Forelimb muscle (tissue), 1 donor: ENCODE measurements at places on chromosomes 16 and 17.

DNA sequence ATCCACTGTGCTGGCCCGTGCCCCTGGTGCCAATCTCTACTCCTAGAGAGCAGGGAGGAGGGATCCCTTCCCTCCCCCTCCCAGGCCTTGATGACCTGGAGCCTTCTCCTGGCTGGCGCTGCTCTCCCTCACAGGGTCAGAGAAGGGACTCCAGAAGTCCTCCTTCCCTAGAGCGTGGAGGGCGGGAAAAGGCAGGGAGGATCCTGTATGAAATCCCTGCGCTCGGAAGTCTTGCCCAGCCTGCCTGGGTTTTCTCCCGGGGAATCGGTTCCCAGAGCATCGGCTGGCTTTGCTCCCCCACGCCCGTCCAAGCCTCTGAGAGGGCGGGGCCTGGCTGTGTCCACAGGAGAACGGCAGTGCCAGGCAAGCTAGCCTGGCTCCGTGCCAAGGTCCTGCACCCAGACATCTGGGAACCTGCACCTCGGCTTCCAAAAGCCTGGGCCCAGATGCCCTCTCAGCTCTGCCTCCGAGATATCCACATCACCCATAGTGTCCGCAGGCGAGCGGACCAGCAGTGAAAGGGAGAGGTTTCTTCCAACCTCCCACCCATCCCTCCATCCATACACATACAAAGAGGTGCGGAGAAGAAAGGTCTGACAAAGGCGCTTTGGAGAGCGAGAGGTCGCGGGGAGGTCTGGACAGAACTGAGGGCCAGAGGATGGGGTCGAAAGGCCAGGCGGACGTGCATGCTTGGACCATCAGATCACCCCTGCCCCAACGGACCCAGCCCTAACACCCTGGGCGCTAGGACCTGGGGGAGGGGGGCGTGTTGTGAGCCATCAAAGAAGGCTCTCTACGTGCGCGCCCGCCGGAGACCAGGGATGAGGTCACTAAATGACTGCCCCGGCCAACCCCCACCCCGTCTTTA lies 1.1 kb downstream of the MPP2 start:
- peak; percentile 40 for DNase-seq

- no peak for DNase-seq
Observed at GRCh38 chr17:79757140-79757745, 20.7 kb upstream of the CBX2 start.

- DNase-seq = no peak
Observed at GRCh38 chr17:1498869-1499268, 6.4 kb upstream of the MYO1C start.

GRCh38 chr17:36608794-36609497 lies 7.6 kb downstream of the MRM1 start:
- DNase-seq = no peak

GRCh38 chr17:58516644-58517377 lies 2.4 kb upstream of the MTMR4 start:
- no peak for DNase-seq

DNA sequence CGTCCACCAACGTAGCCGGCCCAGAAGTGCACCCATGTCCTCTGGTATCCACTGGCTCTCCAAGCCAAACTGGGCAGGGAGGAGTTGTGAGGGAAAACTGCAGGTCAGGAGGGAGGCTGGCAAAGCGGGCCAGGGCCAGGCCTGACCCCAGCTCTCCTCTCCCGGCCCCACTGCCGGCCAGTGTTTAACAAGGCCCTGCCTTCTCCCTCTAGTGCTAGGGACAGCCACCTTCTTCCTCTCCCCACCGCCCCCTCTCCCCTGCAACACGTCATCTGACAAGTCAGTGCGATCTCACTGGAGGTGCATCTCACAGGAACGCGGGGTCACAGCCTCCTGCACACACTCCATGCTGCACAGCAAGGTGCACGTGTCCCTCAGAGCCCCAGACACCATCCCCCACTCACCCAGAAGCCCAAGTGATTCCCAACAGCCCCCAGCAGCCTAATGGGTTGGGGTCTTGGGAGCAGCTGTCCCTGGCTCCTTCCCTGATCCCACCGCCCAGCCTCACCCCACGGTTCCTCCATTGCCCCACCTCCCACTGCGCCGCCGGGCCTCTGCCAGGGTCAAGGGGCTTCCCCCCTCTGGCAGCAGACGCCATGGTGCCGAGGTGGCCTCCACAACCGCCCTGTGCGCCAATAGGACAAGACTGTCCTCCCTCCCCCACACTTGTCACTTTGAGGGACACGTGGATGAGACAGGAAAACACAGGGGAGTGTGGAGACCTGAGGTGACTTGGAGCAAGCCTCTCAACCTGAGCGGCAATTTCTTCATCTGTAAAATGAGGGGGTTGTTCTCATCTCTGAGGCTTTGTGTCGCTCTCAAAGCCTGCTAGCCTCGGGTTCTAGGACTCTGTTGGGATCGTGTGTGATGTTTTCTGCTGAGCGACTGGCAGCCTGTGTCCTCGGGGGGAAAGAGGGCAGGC lies 1.1 kb upstream of the ACE start:
- no peak for DNase-seq

DNA sequence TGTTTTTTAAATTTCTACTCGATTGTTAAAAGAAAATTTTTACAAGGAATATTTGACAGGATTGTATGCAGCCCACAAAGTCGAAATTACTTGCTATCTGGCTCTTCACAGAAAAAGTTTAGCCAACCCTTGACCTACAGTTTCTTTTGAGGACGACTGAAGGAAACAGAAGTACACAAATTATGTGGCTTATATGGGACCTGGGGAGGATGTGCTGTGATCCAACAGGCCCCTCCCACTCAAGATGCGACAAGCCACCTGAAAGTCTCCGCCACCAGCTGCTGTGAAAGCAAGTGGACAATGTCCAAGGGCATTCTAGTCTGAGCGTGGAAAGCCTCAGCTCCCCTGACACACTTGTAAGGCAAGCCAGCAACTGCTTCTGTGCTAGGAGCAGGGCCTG lies 42.4 kb upstream of the SLC25A19 start:
- no peak for DNase-seq

DNA sequence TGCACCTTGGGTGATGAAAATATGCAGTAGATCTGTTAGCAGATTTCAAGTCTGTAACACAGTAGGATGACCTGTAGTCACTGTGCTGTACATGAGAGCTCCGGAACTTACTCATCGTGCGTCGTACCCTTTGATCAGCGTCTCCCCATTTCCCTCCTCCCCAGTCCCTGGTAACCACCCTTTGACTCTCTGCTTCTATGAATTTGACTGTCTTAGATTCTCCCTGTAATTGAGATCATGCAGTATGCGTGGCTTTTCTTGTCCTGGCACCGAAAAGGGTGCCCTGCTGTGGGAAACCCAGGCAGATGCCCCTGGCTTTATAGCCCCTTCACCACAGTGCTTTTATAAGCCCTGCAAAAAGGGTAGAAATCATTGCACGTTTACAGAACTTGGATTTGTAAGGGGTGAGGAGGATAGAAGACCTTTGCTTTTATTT lies 20.5 kb downstream of the CLEC16A start:
- DNase-seq = no peak

- DNase-seq = no peak
Observed at GRCh38 chr17:67377488-67378453, 690 bp downstream of the PITPNC1 start.

GRCh38 chr17:2016494-2016893 lies 8.6 kb downstream of the RTN4RL1 start:
- DNase-seq = no peak

- DNase-seq = no peak
Observed at GRCh38 chr17:41773190-41773588, 13.3 kb downstream of the JUP start.

GRCh38 chr17:11330826-11331225 lies 89.8 kb downstream of the SHISA6 start:
- peak; percentile 80 for DNase-seq

GRCh38 chr17:76714822-76715495 lies 4.2 kb upstream of the MXRA7 start:
- no peak for DNase-seq

DNA sequence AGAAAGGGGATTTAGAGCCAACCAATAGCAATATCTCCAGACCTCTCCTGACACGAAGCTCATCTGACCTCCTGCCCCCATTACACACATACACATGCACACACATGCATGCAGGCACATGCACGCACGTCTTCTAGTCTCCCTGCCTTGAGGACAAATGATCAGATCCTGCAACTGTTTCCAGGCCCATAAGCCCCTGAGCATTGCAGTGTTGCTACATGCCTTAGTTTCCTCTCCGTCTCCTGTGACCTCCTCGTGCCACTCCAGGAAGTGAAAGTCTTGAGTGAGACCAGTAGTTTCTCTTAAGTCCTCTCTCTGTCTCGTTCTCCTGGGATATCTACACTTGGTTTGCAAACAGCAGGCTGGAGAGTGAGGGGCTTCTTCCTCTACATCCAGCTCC lies 8.2 kb downstream of the CIITA start:
- DNase-seq = no peak

GRCh38 chr16:84959045-84959576 lies 52.2 kb downstream of the ZDHHC7 start:
- DNase-seq = no peak

DNA sequence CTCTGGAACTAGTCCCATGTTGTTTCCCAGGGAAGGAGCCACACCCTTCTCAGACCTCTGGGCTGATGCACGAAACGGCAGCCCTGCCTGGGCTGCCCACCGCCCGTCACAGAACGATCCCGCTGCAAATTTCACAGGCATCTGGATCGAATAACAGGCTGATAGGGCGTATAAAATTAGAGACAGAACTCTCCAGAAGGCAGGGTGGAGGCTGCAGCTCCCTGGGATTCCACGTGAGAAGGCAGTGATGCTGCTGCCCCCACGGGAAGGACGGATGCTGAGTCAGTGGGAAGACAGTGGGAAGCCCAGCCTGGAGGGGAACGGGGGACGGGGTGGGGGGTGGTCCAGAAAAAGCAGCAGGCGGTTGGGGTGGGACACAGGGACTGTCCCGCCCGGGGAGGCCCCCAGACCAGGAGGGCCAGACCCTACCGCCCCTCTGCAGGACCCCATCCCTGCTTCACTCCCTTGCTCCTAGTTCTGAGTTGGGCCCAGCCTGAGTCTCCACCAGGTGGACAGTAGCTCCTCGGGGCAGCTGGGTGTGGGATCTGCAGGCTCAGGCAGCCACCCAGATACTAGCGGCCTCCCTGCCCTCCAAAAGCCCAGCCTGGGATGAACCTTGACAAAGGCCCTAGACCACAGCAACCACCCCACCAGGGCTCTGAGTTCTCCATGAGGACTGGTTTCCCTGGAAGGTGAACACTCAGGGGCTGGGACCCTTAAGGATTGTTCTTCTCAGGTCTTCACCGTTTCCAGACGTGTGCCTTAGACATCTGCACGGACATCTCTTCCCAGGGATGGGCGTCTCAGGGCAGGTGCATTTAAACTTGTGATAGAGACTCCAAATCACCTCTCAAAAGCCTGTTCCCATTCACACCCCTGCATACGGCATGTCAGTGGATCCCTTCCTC lies 117.8 kb downstream of the METRNL start:
- DNase-seq = no peak

- DNase-seq = no peak
Observed at GRCh38 chr16:68985268-68985667, 120.2 kb upstream of the HAS3 start.

GRCh38 chr16:68704232-68704867 lies 32.7 kb upstream of the CDH1 start:
- no peak for DNase-seq

DNA sequence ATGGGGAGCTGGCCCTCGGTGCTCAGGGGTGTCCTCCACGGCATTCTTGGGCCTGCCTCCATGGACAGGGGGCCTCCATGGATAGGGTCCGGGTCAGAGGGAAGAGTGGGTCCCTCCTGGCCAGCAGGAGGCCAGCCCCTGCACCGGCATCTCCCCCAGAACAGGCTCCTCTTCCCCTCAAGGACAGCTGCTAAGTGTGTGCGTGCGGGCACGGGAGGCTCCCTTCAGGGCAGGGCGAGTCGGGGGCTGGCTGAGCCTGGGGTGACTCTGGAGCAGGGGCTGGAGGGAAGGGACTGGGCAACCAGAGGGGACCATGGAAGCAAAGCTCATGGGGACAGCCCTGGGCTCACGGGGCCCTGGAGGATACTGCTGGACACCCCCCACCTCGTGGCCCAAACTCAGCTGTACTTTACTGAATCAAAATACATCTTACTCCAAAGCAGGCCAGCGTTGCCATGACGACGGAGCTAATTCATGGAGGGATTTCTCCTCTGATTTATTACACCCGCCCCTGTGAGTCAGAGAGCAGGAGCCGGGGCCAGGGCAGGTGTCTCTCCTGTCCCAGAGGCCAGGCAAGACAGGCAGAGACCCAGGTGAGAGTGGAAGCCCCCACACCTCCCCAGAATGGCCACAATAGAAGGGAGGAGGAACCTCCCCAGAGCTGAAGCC lies 2.1 kb downstream of the CASKIN1 start:
- no peak for DNase-seq

DNA sequence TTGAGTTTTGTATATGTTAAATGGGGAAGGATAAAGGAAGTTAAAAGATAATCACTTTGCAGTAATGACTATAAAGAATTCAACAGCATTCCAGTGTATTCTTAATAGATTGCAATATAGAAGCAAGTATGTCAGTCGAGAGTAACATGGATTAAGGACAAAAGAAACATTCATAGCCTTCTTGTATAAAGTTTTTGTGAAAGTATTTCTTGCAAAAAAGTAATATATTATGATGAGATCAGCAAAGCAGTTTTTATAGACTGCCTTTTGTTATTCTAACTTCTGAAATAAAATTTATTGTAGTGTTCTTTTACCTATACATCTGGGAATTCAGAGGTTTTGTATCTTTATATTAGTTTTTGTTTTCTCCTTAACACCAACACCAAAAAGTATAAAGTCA lies 184.9 kb upstream of the RBL2 start:
- DNase-seq = no peak

DNA sequence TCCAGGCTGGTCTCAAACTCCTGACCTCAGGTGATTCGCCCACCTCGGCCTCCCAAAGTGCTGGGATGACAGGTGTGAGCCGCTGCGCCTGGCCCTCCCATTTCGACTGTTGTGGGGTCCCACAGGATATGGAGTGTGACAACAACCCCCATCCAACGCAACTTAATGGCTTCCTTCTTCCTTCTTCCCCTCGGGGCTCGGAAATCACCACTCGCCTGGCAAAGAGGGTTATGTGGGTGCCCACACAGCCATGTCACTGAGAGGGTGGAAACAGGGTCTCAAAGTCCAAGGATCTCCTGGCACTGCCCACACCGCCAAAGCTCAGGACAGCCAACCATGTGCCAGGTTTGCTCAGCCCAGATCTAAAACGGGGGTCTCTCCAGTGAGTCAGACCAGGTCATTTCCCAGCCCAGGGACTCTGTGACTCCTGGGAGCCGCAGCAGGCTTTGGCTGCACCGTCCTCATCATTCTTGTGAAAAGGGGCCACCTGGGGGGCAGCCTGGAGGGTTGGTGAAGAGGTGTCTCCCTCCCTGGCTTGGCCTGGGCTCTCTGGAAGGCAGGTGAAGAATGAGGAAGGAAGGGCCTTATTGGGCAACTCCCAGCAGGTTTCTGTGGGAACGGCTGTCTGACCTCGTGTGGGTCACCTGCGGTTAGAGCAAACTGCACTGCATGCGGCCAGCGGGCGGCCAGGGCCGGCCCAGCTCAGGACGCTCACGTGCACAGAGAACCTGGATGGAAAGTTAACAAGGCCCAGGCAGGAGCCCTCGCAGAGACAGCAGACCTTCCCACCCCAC lies 25.3 kb upstream of the LITAF start:
- DNase-seq = no peak

GRCh38 chr17:79930877-79931816 lies 91.9 kb upstream of the CBX4 start:
- no peak for DNase-seq

- no peak for DNase-seq
Observed at GRCh38 chr17:7147772-7148171, 31.4 kb downstream of the ASGR1 start.

- DNase-seq = no peak
Observed at GRCh38 chr17:68103148-68103547, 67.6 kb downstream of the KPNA2 start.

GRCh38 chr16:8959921-8960787 lies 3.6 kb downstream of the USP7 start:
- no peak for DNase-seq

- DNase-seq = no peak
Observed at GRCh38 chr16:11367483-11367906, 22.2 kb downstream of the RMI2 start.
